ENCODE measurements at places on chromosomes 12 and 14. TPM values are rescaled to one million over a fixed set of nuclear protein-coding genes. Genes with fewer than 3 reads are reported as not detected.

NANOG gene
- not detected for total RNA-seq

RD3L gene
- not detected for total RNA-seq

- H3K36me3 ChIP-seq: no peaks in the 10 kb centered on the region
- H3K4me1 ChIP-seq: peaks cover 5% of the 10 kb centered on the region
- H3K27me3 ChIP-seq: peaks cover 4% of the 10 kb centered on the region
- H3K4me3 ChIP-seq: no peak overlapping the region
- no peak overlapping the region for H3K27ac ChIP-seq
Measured at GRCh38 chr12:102879144-102879763, 37.8 kb downstream of the PAH start.

SAMD4A gene
- 1.8 TPM for total RNA-seq

DNAH10 gene
- 0.31 TPM for total RNA-seq

GRCh38 chr14:94407906-94408305 lies 19.5 kb upstream of the SERPINA1 start:
- H3K27ac ChIP-seq: no peak overlapping the region
- H3K4me3 ChIP-seq: no peak overlapping the region
- no peaks in the 10 kb centered on the region for H3K36me3 ChIP-seq
- H3K27me3 ChIP-seq: peaks cover 15% of the 10 kb centered on the region
- no peak for DNase-seq
- no peaks in the 10 kb centered on the region for H3K4me1 ChIP-seq
